CD8-positive, alpha-beta memory T cell (primary cell): ENCODE measurements at places on chromosomes 7 and 10. TPM values are rescaled to one million over a fixed set of nuclear protein-coding genes. Genes with fewer than 3 reads are reported as not detected.

DNA sequence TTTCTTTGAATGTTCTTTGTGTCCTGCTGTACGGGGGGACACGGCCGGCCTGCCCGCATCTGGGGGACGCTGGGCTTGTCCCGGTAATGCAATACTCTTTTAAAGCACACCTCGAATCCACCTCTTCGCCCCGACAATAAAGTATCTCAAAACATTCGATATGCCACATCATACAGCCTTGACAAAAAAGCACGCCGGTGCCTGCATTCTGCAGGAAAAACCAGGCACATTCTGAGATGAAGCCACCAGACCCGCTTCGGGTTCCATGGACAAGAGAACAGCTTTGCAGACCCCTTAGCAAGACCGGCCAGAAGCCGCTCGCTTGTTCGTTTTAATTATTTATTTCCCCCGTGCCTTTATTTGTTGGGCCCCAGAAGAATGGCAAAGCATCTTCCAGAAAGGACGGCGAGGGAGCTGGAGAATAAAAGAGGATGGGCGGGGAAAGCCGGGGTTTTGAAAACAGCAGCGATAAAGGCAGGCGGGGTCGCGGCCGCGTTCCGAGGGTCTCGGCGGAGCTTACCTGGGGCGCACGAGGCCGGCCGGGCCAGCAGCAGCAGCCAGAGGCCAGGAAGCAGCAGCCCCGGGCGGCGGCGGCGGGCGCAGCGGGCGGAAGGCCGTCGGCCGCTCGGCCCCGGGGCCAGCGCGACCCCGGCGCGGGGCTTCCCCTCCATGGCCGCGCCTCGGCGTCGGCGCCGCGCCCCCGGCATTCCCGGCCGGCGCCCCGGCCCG is 462 bp downstream of the KIAA1549 start:
- no peak for DNase-seq

- DNase-seq = no peak
Measured at GRCh38 chr7:110839866-110840265, 251.1 kb upstream of the LRRN3 start.

DNA sequence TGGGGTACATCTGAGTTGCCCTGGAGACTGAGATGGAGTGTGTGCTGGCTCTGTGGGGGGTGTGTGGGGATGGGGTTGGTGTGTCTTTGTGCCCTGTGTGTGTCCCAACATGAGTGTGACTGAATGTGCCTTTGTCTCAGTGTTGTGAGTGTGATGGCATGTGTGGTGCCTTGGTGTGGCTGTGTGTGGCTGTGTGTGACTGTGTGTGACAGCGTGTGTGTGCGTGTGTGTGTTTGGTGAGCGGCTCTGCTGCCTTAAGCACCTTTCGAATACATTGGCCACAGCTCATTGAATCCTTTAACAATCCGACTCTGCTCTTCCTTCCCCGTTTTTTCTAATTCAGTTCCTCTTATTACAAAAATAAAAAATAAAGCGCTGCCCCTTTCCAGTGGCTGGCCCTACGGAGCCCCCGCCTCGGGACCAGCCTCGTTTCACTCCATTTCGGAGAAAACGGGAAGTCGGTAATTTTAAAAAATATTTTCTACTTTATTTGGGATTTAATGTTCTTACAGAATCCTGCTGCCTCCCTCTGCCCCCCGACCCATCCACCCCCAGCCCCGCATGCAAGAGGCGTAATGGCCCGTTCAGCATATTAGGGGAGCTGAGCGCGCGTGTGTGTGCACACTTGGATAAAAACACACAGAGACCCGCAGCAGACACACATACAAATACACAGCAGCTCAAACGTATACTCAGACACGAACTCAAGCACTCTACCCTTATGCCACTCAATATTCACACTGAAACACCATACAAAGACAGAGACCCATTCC is 35.5 kb downstream of the HIF1AN start:
- DNase-seq = no peak

- DNase-seq = no peak
Measured at GRCh38 chr7:35714862-35715261, 19.9 kb upstream of the HERPUD2 start.

DNA sequence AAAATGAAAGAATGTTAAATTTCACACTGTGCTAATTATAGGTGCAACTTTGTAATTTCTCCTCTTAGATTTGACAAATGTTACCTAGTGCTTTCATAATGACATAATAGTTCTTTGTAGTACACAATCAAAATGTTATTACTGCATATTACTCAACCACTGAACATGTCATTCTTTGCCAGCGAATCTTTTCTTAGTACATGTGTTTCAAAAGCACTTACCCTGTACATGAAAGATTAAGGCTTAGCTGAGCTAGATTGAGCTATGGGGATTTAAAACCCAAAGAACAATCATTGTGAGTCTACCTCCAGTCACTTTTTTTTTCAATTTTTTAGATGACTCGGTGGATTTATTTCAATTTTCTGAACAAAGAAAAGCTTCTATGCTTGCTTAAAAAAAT is 123.5 kb upstream of the FERD3L start:
- DNase-seq = no peak

GRCh38 chr10:48684792-48685623 is at the start of gene WDFY4:
Gene WDFY4 (plus strand): TSS chr10:48684873. CDS start chr10:48709733, 24,860 bp downstream.
- DNase-seq = no peak

DNA sequence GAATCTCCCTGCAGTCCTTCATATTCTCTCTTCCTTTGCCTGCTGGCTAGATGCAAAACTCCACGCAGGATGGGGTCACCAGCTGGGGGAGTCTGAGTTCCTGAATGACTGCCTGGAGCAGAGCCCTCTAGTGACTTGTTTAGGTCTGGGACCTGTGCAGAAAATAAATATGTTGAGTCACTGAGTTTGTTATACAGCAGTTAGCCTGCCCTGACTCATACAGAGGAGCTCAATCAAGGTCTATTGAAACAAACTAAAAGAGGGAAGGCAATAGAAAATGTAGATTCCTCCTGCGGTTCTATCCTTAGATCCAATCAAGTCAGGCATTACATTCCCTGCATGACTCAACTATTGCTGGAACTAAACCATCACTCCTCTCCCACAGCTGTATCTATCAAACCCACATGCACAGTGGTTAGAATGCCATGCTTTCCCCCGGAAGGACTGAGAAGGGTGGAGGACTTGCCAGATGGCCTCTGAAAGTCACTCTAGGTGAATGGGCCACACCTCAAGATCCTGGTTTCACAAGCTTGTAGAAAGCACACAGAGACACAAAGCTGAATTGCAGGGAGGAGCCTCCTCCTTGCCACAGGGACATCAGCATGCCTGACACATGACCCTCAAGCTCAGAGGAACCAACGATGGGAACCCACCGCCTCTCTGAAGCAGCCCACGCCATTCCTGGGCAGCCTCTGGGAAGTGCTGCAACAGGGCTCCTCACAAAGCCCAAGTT is 73.9 kb downstream of the SH3PXD2A start:
- no peak for DNase-seq

Gene GFRA1
- total RNA-seq = not detected

GRCh38 chr7:54529568-54529967 is 12.6 kb upstream of the VSTM2A start:
- DNase-seq = no peak

GRCh38 chr10:79425074-79425532 is 20.3 kb downstream of the ZCCHC24 start:
- no peak for DNase-seq

DNA sequence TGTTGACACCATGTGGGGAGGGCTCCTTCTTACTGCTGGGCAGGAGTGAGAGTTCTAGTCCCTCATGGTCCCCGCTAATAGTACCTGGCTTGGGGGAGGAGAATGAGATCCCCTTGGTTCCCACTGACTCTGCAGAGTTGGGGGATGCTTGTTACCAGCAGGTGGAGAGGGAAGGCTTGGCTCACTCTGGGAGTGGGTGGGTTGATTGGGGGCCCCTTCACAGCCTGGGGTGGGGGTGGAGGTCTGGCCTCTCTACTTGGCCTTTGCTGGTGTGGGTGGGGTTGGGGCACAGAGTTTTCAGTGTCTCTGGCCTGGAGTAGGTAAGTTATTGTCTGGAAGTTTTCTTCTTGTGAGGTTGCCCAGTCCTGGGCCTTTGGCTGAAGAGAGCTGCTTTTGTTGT is 31.9 kb downstream of the ADCY1 start:
- DNase-seq = no peak

GRCh38 chr7:33774762-33775523 is 130.4 kb upstream of the BMPER start:
- DNase-seq = no peak

DNA sequence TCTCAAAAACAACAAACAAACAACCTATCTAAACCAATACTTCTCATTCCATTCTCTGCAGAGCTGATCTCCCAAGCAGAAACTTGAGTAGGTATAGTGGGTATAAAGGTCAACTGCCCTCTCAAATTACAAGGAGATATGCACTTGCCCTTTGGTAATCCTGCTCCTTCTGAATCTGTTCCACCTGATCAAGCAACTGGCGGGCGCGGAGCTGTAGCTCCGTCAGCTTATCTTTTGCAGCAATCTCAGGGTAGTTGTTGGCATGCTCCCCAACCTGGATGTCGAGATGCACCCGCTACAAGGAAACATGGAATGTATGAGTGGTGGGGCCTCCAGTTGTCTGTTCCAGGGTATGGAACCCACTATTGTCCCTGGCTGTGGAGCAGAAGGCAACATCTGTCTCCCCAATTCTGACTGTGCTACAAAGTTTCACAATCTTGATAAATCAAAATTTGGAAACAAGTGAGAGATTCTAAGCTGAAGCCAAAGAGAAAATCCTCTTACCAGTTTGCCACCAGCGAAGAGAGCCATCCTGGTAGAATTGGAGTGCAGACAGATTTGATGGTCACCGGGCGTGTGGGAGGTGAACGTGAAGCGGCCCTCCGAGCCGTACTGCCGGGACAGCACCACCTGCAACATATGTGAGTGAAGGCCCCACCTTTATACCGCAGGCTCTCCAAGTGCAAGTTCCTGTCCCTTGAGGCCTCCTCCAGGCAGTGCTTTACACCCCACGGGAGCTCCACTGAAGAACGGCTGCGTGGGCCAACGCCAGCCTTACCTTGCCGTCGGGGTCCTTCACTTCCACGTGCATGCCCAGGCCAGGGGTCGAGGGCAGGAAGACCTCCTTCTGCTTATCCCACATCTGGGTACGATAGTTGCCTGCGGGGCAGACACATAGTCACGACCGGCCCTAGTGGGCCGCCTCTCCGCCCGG is 819 bp downstream of the TMED4 start:
- DNase-seq = peak; percentile 35

Gene TRPV5
- not detected for total RNA-seq

DNA sequence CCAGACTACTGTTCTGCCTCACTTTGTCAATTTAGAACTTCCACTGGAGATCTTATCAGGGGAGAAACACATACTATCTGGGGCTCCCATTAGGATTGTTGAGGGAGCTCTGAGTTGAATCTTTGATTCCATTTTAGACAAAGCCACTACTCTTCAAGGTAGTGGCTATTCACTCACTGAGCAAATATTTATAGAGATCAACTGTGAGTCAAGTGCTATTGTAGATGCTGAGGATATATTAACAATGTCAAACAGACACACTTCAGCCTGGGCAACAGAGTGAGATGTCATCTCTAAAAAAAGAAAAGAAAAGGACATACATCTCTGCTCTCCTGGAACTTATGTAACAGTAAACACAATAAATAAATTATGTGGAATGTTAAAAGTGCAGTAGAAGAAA is 315.3 kb downstream of the PTEN start:
- no peak for DNase-seq

- peak; percentile 47 for DNase-seq
Measured at GRCh38 chr7:157568770-157569584, 232.2 kb downstream of the DNAJB6 start.

DNA sequence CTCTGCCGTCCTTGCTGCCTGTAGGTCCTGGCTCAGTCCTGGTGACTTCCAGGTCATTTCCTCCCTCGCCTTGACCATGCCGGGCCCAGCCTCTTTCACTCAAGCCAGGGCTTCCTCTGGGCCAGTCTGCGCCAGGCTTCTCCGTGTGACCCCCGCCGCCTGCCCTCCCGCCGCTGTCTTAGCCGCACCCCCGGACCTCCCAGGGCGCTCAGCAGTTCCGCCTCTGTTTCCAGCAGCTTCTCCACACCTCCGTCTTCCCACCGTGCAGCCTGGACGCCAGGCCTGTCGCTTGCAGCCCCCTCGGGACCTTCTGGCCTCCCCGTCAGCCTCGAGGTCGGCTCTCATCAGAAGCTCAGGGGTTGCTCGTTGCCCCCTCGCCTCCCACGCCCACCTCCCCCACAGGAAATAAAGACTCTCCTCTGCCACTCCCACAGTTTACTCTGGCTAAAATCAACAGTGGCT is 123.0 kb upstream of the FZD8 start:
- no peak for DNase-seq

DNA sequence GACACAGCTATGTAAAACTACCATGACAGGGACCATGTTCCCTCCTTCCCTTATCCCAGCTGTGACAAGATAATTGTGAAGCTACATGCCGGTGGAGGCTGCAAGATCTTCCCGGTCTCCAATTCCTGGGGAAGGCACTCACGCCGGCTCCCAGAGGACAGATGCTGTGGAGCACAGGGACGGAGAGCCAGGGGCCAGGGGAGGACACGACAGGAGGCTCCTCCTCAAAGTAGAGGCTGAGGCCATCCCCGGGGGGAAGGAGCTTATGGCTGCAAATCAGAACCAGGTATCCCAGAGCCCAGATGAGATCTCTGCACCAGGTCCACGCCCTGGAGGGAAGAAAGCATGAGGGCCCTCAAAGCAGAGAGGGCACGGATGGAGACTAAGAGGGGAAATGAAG is 286.2 kb downstream of the TCERG1L start:
- DNase-seq = no peak

- DNase-seq = no peak
Measured at GRCh38 chr10:29669149-29669548, 34.4 kb upstream of the SVIL start.

Gene PRSS2
- not detected for total RNA-seq

GRCh38 chr10:8539056-8539455 is 484.6 kb downstream of the GATA3 start:
- no peak for DNase-seq
